ENCODE measurements at places on chromosomes 6 and 20.

- H3K4me1 ChIP-seq, result no peaks in the 10 kb centered on the region
- H3K36me3 ChIP-seq, result no peaks in the 10 kb centered on the region
- H3K27me3 ChIP-seq, result no peaks in the 10 kb centered on the region
- DNase-seq, result no peak
- H3K27ac ChIP-seq, result no peak overlapping the region
Observed at GRCh38 chr6:18656506-18656905, 269.4 kb downstream of the RNF144B start.

GRCh38 chr20:57944988-57945387 lies 235.2 kb upstream of the PMEPA1 start:
- H3K27ac ChIP-seq, result no peak overlapping the region
- no peaks in the 10 kb centered on the region for H3K27me3 ChIP-seq
- DNase-seq, result no peak
- H3K36me3 ChIP-seq, result no peaks in the 10 kb centered on the region
- no peak overlapping the region for H3K4me3 ChIP-seq

DNA sequence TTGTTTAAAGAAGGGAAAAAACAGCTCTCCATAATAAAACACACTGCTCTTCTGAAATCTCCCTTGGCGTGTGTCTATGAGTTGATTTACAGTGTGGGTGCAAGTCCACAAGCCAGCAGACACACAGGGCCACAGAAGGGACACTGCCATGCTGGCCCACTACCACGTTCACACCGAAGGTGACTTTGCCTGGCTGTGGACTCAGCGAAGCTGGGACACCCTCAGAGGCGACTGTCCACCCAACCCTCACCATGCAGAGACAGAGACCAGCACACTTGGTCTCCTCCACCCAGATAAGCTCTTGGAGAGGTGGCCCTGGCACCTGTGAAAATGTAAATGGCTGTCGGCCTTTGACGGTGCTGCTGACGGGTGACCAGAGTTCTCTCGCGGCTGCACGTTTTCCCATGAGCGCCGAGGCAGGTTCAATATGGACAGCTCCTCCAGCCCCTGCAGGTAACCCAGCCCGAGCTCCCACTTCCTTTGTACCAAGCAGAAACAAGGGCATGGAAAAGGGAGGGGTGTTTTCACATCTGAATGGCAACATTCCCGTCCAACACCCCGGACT lies 78.0 kb downstream of the YTHDF1 start:
- H3K27ac ChIP-seq, result no peak overlapping the region
- DNase-seq, result no peak
- no peaks in the 10 kb centered on the region for H3K36me3 ChIP-seq
- H3K4me3 ChIP-seq, result no peak overlapping the region
- H3K4me1 ChIP-seq, result no peaks in the 10 kb centered on the region

- no peak overlapping the region for H3K27ac ChIP-seq
- no peak overlapping the region for H3K4me3 ChIP-seq
- no peak for DNase-seq
- no peaks in the 10 kb centered on the region for H3K36me3 ChIP-seq
- no peaks in the 10 kb centered on the region for H3K4me1 ChIP-seq
Observed at GRCh38 chr20:20552076-20552475, 160.4 kb downstream of the RALGAPA2 start.

DNA sequence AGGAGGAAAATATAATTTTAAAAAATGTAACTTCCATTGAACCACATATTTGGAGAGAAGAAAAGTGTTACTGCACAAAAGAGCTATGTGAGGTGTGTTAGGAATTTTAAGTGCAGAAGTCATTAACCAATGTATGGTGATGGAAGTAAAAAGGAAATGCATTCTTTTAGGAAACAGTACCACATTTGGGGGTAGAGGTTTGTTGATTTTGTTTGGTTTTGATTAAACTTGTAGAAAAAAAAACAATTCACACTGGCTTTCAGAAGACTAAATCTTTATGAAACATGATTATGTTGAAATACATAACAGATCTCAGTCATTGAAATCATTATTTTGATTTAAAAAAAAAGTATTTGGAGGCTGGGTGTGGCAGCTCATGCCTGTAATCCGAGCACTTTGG lies 1287.0 kb upstream of the GJE1 start:
- H3K27ac ChIP-seq, result no peak overlapping the region
- H3K4me3 ChIP-seq, result no peak overlapping the region
- H3K4me1 ChIP-seq, result peaks cover 8% of the 10 kb centered on the region
- H3K36me3 ChIP-seq, result no peaks in the 10 kb centered on the region
- no peaks in the 10 kb centered on the region for H3K27me3 ChIP-seq

DNA sequence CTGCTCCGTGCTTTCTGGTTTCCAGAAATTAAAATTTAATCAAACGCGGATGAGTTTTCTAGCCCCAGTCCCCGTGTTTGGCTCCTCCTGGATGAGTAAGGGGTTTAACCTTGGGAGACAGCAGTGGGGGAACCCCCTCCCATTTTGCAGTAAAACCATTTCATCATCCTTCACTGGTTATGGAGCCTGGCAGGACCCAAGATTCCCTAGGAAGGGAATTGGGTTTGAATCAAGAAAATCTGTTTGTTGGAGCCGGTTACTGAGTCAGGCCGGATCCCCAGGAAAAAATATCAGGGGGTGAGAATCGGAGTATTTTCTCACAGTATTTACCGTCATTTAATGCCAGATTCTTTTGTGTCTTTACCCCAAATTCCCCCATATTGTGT lies 754 bp downstream of the YWHAB start:
- peak overlapping the region; percentile 74 for H3K4me3 ChIP-seq
- H3K36me3 ChIP-seq, result no peaks in the 10 kb centered on the region
- H3K4me1 ChIP-seq, result peaks cover 9% of the 10 kb centered on the region

DNA sequence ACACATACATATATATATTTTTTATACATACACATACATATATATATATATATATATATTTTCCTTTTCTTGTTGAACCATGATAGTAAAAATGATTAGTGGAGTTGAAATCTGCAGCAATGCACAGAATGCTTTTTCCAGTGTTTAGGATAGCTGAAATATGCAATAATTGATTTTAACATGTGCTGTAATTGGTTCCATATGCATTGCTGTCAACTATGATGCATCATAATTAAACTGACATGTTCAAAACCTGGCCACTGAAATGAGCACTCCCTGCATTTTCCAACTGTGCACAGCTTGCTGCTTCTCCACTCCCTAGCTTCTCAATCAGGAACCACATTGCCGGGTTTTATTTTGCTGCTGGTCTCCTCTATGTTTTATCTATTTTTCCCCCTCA lies 358.3 kb downstream of the PAX1 start:
- H3K4me3 ChIP-seq, result no peak overlapping the region
- H3K4me1 ChIP-seq, result no peaks in the 10 kb centered on the region
- H3K27me3 ChIP-seq, result no peaks in the 10 kb centered on the region
- no peak for DNase-seq
- no peak overlapping the region for H3K27ac ChIP-seq

DNA sequence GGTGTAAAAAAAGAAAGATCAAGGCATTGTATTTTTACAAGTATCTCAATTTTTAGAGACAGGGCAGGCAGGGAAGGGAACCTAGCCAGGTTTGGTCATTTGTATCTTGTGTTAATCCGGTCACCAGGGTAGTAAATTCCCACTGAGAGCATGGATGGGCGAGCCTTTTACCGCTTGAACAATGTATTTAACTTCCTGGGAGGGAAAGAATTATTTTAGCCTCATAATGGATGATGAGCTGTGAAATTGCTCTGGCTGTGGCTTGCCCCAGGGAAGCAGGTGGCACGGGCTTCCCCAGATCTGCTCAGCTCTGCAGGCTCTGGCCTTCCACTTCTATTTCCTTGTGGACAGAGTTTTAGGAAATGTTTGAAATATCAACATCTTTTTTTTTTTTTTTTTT lies 72.9 kb downstream of the TOX2 start:
- H3K4me1 ChIP-seq, result no peaks in the 10 kb centered on the region
- no peaks in the 10 kb centered on the region for H3K36me3 ChIP-seq
- no peak for DNase-seq
- H3K27ac ChIP-seq, result no peak overlapping the region
- no peaks in the 10 kb centered on the region for H3K27me3 ChIP-seq
- H3K4me3 ChIP-seq, result no peak overlapping the region

GRCh38 chr6:102766963-102767362 lies 1373.5 kb downstream of the GRIK2 start:
- H3K36me3 ChIP-seq, result no peaks in the 10 kb centered on the region
- no peak for DNase-seq
- H3K4me1 ChIP-seq, result no peaks in the 10 kb centered on the region
- H3K4me3 ChIP-seq, result no peak overlapping the region

- no peak overlapping the region for H3K27ac ChIP-seq
- H3K36me3 ChIP-seq, result no peaks in the 10 kb centered on the region
- H3K27me3 ChIP-seq, result no peaks in the 10 kb centered on the region
- DNase-seq, result no peak
- no peak overlapping the region for H3K4me3 ChIP-seq
- H3K4me1 ChIP-seq, result peaks cover 9% of the 10 kb centered on the region
Observed at GRCh38 chr6:144896871-144897270, 611.7 kb downstream of the UTRN start.

- no peaks in the 10 kb centered on the region for H3K4me1 ChIP-seq
- no peaks in the 10 kb centered on the region for H3K27me3 ChIP-seq
- no peaks in the 10 kb centered on the region for H3K36me3 ChIP-seq
- no peak overlapping the region for H3K4me3 ChIP-seq
- no peak for DNase-seq
Observed at GRCh38 chr20:5131502-5131901, 4.7 kb downstream of the CDS2 start.

DNA sequence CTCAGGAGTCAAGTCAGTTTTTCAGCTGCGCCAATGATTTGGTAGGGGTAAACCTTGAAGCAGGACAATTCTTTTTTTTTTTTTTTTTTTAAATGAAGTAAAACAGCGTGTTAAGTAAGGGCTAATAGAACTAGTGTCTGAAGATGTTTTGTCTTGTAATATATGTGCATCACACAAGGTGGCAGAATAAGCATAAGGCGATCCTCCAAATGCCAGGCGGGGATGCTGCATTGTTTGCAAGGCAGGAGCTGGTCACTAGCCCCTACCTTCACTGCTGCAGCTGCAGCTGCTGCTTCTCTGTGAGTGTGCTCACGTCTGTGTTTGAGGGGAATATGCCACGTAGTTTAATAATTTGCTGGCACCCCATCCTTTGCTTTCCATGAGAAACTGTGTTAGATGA lies 272.7 kb upstream of the MAP3K7 start:
- H3K4me1 ChIP-seq, result peaks cover 6% of the 10 kb centered on the region
- H3K36me3 ChIP-seq, result no peaks in the 10 kb centered on the region
- no peak overlapping the region for H3K4me3 ChIP-seq
- no peak overlapping the region for H3K27ac ChIP-seq
